ENCODE measurements at places on chromosomes 12 and 14. TPM values are rescaled to one million over a fixed set of nuclear protein-coding genes. Genes with fewer than 3 reads are reported as not detected.
A peak's percentile ranks its signal among the peaks of the same experiment; 100 is the strongest.

BBS10 gene
- polyA plus RNA-seq: 4.5 TPM

NDRG2 gene
- 314 TPM for polyA plus RNA-seq

RERGL gene
- 2.6 TPM for polyA plus RNA-seq

SERPINA3 gene
- polyA plus RNA-seq: 205 TPM

DPY19L2 gene
- 56.5 TPM for polyA plus RNA-seq

AP5M1 gene
- 28.8 TPM for polyA plus RNA-seq

PARPBP gene
- 0.19 TPM for polyA plus RNA-seq

DNA sequence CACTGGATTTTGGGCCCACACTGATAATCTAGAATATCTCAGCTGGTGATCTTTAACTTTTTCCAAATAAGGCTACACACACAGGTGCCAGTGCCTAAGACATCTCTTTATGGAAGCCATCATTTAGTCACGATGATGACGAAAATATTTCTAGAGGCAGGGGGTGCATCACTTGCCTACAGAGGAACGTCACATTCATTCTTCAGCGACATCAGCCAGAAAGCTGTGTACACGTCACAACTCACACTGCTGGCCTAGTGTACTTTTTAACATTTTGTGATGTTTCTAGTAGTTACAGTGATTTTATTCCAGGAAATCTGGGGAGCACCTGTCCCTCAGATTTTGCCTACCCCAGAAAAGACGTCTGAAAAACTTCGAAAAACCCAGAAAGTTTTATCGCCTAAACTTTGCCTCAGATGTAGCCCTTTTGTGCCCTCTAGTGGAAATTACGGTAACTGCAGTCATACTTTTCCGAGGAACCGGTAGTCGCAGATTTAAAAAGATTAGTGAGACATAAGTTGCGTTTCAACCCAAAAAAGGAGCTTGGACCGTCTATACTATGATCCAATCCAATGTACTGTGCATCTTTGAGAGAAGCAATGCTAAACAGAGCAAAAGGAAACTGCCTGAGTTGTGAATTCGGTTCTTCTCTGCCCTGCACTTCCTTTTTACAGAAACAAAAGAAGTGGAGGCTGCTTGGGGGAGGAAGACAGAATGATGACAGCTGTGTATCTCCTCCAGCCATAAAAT is 64.3 kb upstream of the STON2 start:
- no peak for DNase-seq

GRCh38 chr14:35826952-35827416 is 846 bp downstream of the BRMS1L start:
- no peak for DNase-seq

GRCh38 chr14:73700325-73700724 is 13.9 kb downstream of the PNMA1 start:
- no peak for DNase-seq

GRCh38 chr12:121494093-121494787 is 86.6 kb downstream of the KDM2B start:
- no peak for DNase-seq

GRCh38 chr12:8950702-8951478 is 1.4 kb upstream of the M6PR start:
- DNase-seq: no peak

GRCh38 chr12:18807714-18808113 is 69.8 kb downstream of the CAPZA3 start:
- DNase-seq: no peak

GRCh38 chr14:39682582-39682981 is 250.3 kb upstream of the FBXO33 start:
- no peak for DNase-seq

- DNase-seq: no peak
These were observed 425.8 kb downstream of the RAD51B start for GRCh38 chr14:68245146-68246073.

- DNase-seq: peak; percentile 79
These were observed at the start of gene INF2 for GRCh38 chr14:104689109-104689880. TSS of gene INF2 (plus strand) at chr14:104689618. CDS start at chr14:104701366, 11,748 bp downstream.

DNA sequence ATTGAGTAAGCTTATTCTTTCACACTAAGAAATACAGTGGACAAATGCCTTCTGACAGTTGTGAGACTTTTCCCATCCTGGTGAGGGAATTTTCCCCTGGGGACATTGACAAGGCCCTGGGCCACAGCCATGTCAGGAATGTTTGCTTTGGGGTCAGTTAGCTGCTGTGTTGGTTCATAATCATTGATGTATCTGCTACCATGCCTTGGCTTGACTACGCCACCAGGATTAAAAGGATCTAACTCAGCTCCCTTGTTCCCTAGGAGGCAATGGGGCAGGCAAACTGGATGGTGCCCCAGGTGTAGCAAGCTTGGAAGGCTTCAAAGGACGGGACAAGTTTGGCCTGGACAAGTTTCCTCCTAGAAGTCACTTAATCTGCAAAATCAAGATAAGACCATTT is 3.1 kb upstream of the CCDC88C start:
- no peak for DNase-seq

DNA sequence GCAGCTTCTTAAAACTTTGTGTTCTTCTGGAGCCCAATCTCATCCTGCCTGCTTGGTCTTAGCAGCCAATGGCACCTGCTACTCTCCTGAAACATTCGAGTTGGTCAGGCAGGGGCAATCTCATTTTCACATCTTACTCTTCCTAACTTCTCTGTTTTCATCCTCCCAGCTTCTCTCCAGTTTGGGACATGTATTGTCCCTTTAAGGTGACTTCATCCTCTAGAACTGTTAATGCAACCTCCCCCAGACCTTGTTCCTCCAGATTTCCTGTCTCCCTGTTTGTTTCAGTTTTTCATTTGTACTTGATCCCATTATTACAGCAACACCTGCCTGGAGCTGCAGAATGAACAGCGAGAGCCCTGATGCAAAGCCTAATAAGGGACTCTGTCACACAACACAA is 31.3 kb downstream of the SERPINA11 start:
- no peak for DNase-seq

DNA sequence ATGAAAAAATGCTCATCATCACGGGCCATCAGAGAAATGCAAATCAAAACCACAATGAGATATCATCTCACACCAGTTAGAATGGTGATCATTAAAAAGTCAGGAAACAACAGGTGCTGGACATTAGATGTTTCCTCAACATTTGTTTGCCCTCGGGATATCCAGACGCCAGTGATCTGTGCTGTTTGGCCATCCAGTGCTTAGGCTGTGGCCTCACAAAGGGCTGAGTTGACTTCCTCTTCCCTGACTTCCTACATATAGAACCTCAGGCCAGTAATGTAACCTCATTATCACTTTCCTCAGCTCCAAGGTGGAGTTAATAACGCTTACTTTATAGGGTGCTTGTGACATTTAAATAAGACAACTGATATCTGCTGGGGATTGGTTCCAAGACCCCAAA is 51.8 kb downstream of the SLC15A5 start:
- no peak for DNase-seq

GRCh38 chr12:84913129-84913515 is 523 bp upstream of the SLC6A15 start:
- no peak for DNase-seq

DNA sequence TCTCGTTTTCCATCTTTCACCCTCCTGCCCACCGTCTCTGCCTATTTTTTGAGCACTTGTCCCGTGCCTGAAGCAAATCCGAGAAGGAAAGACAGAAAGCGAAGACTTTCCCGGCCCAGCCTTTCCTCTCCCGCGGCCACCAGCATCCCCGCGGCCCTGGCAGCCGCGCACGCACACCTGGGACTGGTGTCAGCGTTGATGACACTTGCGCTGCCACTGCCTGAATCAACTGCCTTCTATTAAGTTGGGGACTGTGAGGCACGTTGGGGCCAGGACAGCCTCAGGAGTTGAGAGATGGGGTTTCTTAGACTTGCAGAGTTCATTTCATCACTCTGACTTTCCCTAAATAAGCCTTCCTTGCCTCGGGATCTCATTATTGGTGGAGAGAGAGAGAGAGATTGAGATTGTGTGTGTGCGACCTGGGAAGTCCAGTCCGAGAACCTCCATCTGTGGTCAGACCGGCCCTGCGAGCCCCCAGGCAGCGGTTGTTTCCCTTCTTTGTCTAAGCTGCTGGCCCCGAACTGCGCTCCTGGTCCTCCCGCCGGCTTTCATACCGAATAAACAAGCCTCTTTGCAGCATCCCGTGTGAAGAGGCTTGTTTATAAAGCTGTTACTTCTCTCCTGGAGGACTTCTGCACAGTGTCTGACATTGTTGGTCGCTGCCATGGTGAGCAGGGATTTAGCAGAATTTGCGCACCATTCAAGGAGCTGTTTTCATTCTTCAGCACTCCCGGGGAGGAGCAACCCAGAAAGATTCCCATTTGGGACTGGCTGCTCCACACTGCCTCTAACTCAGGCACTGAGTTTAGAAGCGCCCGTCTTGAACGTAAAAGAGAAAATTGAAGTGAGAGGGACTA is 1.5 kb downstream of the PDZRN4 start:
- no peak for DNase-seq

GRCh38 chr12:125218952-125219351 is 153.7 kb downstream of the AACS start:
- no peak for DNase-seq

GRCh38 chr12:15778126-15778525 is 11.1 kb downstream of the EPS8 start:
- DNase-seq: no peak

DNA sequence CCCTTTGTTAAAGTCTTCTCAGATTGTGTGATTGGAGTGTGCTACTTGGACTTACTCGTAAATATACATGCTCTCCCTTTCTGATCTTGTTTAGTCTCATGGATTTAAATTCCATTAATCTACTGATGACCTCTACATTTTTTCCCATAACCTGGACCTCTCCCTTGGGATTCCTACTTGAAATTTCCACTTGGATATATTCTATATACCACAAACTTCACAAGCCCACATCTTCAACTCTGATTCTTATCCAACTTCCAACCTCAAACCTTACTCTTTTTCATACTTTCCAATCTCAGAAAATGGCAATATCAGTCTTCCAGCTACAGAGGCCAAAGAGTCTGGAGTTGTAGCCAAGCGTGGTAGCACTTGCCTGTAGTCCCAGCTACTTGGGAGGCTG is 49.1 kb upstream of the OTOGL start:
- no peak for DNase-seq

DNA sequence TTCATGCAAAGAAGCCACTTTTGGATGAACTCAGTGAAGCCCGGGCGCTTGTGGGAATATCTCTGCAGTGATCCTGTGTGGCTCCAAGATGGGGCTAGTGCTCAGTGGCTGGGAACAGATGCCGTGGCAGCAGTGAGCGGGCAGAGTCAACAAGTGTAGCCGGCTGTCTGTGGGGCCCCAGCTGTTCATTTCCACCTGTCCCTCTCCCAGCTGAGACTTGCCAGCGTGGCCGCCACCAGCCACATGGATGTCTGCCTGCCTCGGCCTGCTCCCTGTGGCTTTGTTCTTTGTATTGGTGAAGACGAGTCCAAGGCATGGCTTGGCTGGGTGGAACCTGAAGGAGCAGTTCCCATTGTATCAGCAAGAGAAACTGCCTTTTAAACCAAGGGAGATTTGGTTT is 77.3 kb downstream of the NOS1 start:
- DNase-seq: no peak

- DNase-seq: no peak
These were observed 92.9 kb downstream of the GCH1 start for GRCh38 chr14:54809767-54810166.

DNA sequence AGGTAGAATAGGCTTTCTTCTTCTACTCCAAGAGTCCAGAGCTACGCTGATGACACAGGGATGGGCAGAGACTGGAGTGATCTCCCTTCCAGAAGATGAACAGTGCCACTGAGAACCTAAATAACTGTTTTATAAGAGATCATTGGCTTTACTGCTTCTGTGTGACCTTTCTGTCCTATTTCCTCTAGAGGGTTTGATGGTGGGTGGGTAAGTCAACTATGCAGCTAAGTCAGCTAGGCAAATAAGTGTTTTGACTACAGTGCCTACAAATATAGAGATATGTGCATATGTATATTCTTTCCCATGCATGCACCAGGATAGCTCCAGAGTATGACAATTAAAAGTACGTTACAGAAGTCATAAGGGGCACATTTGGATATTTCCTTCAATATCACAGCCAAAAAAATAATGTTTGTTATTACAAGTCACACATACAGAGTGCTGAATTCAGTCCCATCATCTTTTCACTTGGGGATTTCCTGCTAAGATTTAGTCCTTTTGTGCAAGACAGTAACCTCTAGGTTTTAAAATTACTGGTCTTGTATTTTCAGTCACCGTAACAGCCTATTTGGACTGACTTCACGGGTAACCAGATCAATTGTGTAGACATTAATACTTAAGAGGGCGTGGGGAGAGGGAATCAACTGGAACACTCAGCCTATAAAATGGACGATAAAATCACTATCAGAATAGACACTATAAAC is 412.6 kb upstream of the SOX5 start:
- no peak for DNase-seq

DNA sequence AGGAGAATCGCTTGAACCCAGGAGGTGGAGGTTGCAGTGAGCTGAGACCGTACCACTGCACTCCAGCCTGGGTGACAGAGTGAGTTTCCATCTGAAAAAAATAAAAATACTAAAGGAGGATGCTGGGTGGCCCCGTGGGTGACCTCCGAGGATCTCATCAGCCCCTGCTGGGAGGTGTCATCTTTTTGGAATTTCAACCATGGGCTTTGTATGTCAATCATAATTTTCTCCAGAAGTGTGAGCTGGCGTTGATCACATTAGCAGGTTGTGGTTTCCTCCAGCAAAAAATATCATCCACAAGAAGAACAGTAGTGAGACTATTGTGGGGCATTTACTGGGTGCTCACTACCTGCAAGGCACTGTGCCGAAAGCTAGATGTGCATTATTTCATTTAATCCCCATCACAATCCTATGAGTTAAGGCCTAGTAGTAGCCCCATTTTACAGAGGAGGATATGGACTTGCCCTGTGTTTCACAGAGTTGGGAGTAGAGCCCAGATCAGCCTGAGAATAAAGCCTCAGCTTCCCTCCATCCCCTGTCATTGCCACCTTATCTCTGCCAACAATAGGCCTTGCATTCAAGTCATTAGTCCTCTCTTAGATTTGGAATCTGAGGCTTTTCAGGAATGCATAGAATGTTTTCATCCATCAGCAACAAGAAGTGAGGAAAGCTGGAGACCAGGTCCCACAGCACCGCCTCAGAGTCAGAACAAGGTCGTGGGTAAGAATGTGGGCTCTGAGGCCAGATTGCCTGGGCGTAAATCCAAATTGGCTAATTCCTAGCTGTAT is 39.8 kb downstream of the SVOP start:
- peak; percentile 81 for DNase-seq

DNA sequence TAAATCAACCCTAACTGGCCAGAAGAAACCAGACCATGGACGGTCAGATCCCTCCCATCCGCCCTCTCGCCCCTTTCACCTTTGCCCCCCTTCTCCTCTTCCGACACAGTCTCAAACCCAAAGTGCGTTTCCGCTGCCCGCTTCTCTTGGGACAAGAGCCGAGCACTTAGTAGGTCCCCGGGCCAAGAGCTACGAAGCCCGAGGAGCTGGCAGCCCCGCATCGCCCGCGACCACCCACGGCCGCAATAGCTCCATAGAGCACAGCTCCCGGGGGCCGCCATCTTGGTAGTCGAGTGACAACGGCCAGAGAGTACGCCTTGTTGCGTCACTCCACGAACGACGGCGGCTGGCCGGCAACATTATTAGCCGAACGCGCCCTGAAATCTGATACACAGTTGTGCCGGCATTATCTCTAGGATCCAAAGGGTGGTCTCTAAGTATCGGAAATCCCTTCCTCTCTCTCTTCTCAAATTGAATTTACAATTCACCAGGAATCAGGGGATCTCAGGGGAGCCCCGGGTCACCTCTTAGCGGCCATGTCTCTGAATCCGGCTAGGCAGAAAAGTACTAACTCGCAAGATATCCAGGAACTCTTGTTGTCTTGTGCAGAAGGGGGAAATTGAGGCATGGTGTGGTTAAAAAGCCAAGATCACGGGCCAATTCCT is at the start of gene COQ5:
COQ5 (minus strand) TSS at position 298 of the 665 bp plus-strand sequence; CDS start at position 281, 17 bp downstream.
- peak; percentile 93 for DNase-seq

Measured in heart left ventricle (tissue), 16 donors.